ENCODE measurements at places on chromosomes 1 and 21.

- DNase-seq, result no peak
Observed at GRCh38 chr1:53511933-53512806, 53.0 kb downstream of the DMRTB1 start.

DNA sequence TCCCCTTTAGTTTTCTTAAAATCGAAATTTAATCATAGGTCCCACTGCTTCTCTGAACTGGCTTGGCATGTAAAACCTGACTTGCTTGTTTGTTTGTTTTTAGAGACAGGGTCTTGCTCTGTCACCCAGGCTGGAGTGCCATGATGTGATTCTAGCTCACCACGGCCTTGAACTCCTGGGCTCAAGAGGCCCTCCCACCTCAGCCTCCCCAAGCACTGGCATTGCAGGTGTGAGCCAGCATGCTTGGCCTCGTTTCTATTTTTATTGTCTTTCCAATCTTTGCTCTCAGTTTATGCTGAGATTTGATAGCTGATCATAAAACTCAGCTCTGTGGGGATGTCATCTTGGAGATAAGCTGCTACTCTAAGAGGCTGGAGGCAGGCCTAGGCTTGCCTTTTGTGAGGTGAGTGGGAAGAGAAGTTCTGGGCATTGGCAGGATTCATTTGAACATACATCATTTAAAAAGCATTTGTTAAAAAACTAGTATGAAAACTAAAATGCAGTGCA is 51.5 kb upstream of the GCLM start:
- no peak for DNase-seq

DNA sequence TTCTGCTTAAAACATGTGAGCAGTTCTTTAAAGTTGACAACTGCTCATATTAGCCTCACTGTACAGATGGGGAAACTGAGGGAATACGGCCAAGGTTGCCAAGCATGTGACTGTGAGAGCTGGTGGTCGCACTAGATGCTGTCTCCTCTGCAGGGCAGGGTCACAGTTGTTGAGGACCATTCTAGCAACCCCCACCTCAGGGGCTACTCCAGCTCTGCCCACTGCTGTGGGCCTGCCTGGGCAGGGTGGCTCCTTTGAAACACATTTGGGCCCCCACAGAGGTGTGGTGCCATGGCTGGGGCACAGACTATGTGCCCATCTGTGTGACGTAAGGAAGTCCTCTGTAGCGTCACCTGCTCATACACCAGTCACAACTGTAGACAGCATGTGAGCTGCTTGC is 779 bp downstream of the THEM5 start:
- no peak for DNase-seq

DNA sequence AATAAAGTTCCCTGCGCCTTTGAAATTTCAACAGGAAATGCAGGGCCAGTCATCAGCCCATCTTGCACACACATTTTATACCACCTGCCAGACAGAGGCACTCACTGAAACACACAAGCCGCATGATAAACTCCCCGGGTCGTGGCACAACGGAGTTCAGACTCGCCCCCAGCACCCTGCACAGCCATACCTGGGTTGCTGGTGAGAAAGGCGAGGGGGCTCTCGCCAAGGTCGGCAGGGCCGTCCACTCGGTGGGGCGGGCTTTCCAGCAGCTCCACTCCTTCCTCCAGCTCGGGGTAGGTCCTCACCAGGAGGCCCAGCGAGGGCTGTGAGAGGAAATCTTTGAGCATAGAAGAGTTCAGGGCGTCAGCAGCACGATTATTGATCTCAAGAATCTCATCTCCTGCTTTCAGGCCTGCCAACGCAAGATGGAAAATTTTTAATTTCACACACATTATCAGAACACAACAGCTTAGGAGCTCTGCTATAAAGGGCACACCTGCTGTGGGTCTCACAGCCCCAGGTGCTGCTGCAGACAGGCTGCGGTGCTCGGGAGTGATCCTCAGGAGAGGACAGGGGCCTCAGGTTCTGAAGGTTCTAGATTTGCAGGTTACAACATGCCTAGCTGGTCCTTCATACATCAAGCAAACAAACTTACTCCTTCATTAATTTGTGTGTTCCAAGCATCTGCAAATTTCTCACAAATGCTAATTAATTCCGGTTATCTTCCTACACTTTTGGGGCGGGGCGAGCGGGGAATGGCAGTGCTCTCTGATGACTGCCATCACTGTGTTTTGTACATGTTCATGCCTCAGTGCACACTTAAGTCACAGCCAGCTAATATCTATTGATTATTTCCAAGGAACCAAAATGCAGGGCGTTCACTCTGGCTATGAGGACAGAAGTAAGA is 144.2 kb upstream of the KRTAP19-8 start:
- DNase-seq, result peak; percentile 23

DNA sequence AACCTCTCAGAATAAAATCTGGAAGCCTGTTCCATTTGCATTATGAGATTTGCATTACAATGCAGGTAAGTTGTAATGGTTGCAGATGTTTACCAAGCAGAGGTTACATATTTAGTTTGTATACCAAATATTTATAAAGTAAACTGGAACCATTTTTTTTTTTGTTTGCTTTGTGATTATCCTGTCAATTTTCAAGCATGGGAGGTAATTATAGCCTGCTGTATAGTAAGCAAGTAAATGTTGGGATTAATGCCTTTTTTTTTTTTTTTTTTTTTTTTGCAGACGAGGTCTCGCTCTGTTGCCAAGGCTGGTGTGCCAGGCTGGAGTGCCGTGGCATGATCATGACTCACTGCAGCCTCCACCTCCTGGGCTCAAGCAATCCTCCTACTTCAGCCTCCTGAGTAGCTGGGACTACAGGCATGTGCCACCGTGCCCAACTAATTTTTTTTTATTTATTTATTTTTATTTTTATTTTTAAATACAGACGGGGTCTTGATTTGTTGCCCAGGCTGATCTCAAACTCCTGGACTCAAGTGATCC is 21.0 kb downstream of the NFYC start:
- no peak for DNase-seq

DNA sequence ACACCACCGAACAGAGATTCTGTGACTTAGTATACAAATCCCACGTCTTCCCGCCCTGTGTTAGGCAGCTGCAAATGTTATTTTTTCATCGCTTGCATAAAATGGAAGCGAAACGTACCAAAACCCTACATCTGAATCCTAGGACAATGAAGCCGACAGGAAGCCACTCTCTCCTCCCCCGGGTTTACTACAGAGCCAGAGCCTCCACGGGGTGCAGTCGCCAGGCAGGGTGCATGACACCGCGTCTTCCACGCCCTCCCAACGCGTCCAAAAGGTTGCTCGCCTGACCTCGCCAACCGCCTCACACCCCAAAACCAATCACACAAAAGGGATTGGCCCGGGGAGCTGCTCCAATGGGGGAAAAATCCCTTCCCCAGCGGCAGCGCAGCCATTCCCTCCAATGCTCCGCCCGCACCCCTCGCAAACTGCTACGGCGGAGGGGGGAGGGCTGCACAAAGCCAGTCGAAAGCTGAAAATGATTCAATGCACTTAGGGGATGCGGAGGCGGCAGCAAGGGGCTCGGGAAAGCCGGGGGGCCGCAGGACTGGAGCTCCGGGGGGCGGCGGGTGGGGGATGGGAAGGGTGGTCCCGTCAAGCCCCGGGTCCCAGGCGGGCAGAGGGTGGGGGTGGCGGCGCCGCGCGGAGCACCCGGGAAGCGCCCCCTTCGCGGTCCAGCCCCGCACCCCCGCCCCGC is 701 bp downstream of the CEP170 start:
- DNase-seq, result peak; percentile 60

DNA sequence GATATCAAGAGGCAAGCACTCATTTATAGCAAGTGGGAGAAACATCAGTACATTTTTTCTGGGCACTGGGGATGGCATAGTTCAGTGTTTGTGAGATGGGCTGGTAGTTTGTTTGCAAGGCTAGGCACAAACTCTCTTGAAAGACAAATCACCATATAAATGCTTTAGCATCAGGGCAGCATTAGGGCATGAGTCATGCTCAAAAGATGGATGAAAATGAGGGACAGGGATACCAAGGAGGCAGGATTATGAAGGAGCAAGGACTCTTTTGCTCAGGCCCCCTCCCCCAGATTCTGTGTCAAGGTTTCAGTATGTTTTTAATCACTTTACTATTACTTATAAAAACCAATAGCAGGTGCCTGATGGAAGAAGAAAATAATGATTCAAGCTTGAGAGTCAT is 43.9 kb upstream of the CAMK1G start:
- DNase-seq, result no peak

DNA sequence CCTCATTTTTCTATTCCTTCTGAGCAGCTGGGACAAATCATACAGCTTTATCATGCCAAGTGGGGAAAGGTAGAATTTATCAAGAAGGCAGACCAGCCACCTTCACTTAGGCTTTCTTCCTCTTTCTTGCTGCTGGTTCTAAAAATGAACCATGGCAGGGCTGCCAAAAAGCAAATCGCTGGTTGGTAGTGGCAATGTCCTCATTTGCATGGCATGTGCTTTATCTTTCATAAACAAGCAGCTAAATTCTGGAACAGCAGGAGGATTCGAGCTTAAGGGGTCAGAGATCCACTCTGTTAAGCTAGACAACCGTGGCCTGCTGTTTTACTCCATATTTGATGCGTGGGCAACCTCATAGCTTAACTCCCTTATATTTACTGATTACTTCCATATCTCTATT is 91.3 kb downstream of the RPE65 start:
- no peak for DNase-seq

Measured in activated naive CD4-positive, alpha-beta T cell (primary cell).